Activated naive CD8-positive, alpha-beta T cell treated with anti-CD3 and anti-CD28 coated beads, Interleukin-2, amount 50 U/mL, for 16 hours (primary cell): ENCODE measurements at places on chromosomes 1 and 21.

- DNase-seq = no peak
Measured at GRCh38 chr1:2983319-2983705, 38.0 kb upstream of the ACTRT2 start.

DNA sequence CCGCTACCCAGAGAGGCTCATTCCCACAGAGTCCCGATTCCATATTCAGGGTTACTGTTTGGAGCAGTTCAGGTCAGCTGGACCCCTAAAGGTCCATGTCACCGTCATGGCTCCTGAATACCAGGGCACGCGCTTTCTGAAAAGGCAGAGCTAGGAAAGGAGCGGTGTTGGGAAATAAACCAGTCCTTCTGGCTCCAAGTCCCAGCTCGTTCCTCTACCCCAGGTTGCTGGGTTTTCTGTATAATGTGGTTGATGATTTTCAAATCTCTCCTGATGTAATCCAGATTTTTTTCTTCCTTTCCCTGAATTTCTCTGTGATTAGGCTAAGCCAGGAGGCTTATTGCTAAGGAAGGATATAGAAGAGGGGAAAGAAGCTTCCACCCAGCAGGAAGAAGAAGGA, 14.0 kb upstream of the PKP1 start:
- no peak for DNase-seq

DNA sequence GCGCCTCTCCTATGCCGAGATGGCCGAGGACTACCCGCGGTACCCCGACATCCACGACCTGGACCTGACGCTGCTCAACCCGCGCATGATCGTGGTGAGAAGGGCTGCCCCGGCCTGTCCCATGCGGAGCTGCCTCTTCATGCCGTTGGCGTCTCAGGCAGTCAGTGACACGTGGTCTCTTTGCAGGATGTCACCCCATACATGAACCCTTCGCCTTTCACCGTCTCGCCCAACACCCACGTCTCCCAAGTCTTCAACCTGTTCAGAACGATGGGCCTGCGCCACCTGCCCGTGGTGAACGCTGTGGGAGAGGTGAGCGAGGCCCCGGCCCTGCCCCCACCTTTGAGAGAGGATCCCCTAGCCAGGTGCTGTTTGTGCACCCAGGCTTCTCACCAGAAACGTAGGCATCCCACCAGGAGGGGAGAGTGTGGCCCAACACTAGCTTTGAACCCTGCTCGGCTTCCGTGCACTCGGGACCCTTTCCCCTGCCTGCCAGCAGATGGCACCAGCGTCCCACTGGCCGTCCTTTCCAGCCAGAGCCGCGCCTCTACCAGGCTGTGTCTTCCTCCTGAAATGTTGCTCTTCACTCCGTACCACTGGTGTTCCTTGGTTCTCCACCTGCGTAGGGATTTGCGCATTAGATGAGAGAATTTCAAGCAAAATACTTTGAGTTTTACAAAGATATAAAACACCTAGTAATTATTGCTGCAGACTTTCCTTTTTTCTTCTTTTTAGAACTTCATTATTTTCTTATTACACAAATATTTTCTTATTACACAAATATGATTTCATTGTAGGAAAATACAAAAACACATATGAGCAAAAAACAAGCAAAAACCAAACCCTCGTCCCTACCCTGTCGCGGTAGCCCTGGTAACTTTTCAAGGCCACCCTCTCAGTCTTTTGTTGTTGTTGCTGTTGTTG, 9.0 kb downstream of the NPPA start:
- peak; percentile 53 for DNase-seq

- DNase-seq = no peak
Measured at GRCh38 chr1:219298571-219299148, 125.0 kb downstream of the LYPLAL1 start.

DNA sequence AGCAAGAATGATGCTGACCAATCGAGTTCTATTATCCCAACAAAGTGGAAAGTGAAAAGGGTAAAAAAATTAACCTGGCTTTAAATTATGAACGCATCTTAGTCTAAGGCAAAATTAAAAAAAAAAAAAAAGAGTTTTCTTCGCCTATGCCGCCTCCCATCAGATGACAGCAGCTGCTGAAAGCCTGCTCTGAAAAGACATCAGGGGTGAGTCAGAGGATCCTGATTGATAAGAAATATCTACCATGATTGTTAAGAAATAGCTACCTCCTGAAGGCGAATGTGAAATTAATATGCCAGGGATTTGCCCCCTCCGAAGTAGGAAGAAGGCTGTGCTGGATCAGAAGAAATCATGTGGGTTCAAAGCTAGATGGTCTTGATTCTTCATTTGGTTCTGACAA, 216.8 kb upstream of the C1orf87 start:
- no peak for DNase-seq

DNA sequence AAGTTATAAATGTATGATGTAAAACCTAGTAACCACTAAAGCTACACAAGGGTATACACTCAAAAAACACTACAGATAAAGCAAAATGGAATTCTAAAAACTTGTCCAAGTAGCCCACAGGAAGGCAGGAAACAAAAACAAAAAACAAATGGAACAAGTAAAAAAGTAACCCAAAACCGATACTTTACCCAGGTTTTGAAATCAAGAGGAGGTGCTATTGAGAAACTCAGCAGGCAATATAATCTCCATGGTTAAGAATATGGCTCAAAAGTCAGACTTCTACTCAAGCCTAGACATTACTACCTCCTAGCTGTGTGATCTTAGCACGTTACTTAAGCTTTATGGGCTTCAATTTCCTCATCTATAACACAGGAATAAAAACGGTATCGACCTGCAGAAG, 13.3 kb downstream of the RBBP5 start:
- no peak for DNase-seq

DNA sequence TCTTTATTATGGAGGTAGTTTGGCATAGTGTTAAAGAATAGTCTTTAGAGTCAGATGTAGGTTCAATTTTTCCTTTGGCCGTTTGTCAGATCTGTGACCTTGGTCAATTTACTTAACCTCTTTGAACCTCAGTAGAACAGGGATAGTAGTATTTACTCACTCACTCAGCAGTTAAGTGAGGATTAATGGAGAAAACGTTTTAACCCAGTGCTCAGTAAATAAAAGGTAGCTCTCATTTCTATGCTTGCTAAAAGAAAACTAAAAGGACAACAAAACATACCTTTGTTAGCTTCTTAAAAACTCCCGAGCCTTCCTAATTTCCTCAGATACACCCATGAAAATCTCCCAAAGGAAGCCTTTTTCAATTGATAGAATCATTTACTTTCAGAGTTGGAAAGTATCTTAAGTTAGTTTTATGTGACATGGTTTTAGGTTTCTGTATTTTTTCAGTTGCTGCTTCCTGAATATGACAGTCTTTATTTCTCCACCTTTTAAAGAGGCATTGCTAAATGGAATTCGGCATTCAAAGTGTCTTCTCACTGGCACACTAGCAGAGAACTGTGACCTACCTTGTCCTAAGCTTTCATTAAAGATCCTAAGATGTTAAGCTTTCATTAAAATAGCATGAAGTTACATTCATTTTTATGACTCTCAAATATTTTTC, 7.8 kb downstream of the ABCD3 start:
- no peak for DNase-seq

GRCh38 chr1:175472464-175472863, 270.9 kb downstream of the TNR start:
- DNase-seq = no peak

DNA sequence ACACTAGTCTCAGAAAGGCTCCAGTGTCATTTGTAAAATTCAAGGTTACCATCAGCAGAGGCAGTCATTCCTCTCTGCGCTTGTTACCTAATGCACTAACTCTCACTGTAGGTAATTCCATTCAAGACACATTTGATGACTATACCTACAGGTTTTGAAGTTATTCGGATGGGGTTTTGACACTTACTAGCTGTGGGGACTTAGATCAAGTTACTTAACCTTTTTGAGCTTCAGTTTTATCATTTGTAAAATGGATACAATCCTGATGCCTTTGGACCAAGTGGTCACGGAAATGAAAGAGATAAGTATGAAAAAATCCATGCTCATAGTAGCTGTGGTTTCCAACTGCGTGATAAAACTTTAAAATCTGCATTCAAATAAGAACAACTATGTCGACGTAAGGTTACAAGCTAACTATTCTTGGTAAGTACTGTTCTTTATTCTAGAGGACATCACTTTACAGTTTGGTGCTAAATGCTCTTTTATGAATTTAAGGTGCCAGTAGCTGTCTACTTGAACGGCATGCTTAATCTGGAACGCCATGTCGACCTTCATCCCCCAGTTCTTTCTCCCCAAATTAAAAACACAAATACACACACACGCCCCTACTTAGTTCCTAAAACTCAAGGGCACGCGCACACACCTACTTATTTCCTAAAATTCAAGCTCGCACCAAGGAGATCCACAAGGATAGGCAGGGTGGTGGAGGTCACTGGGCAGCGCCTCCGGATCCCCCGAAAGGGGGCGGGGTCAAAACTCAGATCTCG, 550 bp upstream of the NFYC start:
- DNase-seq = no peak

DNA sequence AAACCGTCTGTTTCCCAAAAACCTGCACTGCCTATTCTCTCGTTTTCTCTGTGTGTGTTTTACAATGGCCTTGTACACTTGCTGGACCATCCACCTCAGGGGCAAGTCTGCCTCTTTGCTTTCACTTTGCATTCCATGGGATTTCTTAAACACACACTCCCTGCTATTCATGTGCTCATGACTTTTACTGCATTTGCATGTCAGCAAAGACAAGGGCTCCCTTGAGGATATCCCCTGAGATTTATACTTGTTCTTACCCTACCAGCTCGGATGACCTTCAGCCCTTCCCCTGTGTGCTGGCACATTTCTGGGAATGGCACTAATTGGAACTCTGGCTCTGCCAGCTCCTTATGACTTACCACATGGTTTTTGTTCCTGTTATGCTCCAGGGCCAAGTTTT, 386.9 kb downstream of the AMY1C start:
- no peak for DNase-seq

DNA sequence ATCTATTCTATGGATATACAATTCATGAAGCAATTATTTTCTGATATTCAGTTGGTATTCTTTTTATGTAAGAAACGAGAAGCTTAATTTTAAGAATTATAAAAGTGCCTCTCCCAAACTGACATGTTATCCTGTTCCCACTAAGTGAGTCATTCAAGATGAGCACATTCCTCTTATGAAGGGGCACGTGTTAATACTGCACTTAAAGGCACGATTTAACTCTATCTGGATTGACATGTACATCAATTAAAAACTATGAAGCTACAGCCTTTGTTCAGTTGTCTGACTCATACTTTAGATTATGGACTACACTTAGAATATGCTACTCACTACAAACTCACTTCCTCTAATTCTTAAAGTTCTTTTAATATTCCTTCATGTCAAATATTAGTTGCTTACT, 111.6 kb downstream of the CYYR1 start:
- DNase-seq = no peak

DNA sequence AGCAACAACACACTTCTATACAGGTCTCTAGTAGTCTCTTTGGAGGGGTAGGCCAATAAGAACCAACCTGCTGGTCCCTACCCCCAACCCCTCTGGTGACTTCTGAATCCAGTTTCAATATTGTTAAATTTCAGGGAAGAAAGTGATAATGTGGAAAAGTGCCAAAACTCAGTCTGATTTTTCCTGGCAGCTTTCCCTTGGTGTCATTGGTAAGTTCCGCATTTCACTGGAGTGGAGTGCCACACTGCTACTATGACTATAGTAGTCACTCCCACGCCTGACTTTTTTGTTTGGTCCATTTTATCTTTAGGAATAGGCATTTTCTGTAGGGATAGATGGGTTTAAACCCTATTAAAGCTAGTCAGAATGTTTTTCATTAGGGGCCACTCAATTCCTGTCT, 5.7 kb upstream of the ARID1A start:
- DNase-seq = no peak

DNA sequence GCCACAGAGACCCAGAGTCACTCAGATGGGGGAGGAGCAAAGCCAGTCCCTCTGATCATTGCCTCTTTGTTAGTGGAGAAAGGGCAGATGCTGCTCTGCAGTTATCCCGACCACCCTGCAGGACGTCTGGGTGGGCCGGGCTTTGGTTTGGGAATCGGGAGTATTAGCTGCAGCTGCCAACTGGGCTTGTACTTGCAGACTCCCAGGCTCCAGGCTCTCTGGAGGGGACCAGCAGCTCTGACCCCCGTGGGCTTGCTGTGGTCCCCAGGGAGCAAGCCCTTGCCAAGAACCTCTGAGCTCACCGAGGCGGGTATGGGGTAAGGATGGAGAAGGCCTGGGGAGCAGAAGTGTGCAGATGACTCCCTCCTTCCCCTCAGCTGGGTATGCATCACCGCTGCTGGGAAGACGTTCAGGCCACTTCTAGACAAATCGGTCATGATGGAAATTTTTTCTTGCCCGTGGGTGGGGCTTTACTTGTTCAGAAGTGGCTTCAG, 21.6 kb downstream of the MAPKAPK2 start:
- no peak for DNase-seq

DNA sequence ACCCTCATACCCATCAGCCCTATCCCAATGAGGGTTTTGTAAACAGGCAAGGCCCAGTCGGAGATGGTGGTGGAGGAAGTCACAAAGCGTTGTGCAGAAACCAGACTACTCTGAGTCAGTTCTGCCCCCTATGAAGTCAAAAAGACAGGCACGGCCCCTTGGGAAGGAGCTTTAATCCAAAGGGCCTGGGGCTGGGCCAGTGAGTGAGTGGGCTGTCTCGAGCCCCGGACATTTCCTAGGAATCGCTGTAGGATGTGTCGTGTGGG, 442 bp upstream of the AHCYL1 start:
- no peak for DNase-seq

GRCh38 chr1:156128654-156129597, 14.4 kb downstream of the LMNA start:
- no peak for DNase-seq

DNA sequence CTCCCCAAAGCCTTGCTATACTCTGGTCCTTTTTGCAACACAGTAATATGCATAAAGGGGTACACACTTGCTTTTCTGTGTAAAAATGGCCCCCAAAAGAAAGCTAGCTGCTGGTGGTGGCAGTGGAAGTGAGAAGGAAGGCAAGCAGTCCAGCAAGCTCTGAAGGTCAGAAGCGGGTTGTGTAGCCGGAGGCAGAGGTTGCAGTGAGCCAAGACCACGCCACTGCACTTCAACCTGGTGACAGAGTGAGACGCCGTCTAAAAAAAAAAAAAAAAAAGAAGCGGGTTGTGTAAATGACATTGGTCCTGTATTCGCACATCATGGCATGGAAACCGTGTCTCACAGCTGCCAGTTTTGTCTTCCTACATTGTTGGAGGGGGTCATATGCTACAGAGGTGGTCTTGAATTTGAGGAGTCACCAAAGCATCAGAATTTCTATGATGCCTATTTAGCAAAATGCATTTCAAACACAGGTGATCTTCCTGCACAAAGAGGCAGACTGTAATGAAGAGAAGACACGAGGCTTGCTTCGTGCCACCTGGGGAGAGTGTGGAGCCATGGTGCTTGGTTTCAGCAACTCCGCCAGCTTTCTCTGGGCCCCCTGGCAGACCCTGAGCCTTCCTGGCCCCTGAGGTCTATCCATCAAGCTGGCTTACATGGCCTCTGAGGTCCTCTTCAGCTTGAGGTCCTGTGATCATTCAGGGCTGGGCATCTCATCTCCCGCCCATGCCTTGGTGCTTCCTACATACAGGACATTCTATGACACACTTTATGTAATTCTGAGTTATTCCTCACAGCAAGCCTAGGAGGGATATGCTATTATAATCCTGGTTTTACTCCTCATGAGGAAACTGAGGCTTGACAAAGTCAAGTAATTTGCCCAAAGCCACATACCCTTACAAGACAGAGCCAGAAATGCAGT, 71.0 kb downstream of the TOMM20 start:
- no peak for DNase-seq

- DNase-seq = no peak
Measured at GRCh38 chr1:97245682-97246081, 524.1 kb downstream of the PTBP2 start.

GRCh38 chr1:162551969-162552683, 9.4 kb upstream of the UAP1 start:
- DNase-seq = no peak
